EH (cell line): ENCODE measurements at places on chromosomes 5 and 9.

- DNase-seq, result no peak
Measured at GRCh38 chr9:4970970-4971641, 14.0 kb upstream of the JAK2 start.

- DNase-seq, result no peak
Measured at GRCh38 chr5:17882760-17883488, 248.7 kb downstream of the TAF11L14 start.

- DNase-seq, result peak; percentile 42
Measured at GRCh38 chr9:86368871-86369521, 14.8 kb upstream of the TUT7 start.

- no peak for DNase-seq
Measured at GRCh38 chr5:99922386-99922785, 612.8 kb upstream of the FAM174A start.

- no peak for DNase-seq
Measured at GRCh38 chr9:125397736-125398135, 136.1 kb downstream of the GAPVD1 start.

GRCh38 chr9:3214741-3215140, 311.1 kb downstream of the RFX3 start:
- no peak for DNase-seq

GRCh38 chr5:173499471-173500212, 116.8 kb downstream of the BOD1 start:
- no peak for DNase-seq

DNA sequence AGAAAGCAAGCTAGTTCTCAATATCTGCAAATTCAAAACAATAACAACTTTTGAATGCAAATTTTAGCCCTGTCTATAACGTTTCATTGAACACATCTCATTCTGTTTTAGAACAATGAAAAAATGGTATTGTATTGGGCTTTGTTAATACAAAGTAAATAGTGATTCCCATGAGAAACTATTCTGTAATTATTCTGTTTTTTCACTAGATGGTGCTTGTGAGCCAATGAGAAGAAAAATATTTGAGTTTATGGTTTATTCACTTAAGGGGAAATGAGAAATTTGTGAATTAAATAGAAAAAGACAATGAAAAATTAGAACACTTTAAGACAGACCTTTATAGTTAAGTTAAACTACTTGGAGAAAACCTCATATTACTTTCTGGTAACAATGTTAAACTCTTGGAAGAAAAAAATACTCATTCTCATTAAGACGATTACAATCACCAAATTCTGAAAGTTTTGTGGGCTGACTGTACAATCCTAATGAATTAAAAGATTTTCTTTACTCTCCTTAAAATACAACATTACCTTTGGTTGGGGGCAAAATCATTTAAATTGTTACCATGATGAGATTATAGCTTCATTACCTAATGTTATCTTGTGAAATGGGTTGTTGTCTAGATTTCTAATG, 127.0 kb downstream of the NNT start:
- DNase-seq, result peak; percentile 37

DNA sequence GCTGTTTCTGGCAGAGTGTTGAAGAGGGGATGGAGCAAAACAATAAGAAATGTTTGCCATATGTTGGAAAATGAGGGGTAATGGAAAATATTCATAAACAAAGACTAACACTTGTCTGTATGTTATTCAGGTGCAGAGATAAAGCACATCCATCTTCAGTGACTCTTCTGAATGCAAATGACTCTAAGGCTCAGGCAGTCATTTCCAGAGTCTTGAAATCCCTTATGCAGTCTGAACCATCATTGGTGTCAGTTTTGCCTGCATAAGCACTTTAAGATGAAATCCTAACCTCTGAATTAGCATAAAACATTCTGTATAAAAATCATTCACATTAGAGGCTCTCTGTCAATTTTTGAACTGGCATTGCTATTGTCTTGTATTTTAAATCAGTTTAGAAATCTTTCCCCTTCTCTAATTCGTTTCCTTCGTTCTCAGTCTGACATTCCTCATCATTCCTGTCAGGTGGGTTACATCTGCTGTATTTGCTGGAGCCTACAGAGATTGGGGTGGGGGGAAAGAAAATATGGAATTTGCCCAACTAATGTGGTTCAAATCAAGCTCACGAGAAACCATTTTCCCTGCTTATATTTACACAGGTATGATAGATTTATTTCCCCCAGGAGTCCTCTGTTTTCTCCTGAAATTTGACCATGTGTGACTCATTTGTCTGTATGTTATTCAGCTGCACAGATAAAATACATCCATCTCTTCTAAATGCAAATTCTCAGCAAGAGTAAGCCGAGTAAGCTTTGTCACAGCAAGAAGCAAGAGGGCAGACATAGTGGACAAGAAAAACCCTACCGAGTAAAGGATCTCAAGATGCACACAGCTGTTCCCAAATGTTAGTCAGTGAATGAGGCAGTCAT, 31.6 kb downstream of the ENC1 start:
- DNase-seq, result no peak

- DNase-seq, result peak; percentile 15
Measured at GRCh38 chr5:74094096-74094781, 468.2 kb downstream of the ARHGEF28 start.

- no peak for DNase-seq
Measured at GRCh38 chr9:27472195-27472594, 51.9 kb upstream of the IFNK start.

DNA sequence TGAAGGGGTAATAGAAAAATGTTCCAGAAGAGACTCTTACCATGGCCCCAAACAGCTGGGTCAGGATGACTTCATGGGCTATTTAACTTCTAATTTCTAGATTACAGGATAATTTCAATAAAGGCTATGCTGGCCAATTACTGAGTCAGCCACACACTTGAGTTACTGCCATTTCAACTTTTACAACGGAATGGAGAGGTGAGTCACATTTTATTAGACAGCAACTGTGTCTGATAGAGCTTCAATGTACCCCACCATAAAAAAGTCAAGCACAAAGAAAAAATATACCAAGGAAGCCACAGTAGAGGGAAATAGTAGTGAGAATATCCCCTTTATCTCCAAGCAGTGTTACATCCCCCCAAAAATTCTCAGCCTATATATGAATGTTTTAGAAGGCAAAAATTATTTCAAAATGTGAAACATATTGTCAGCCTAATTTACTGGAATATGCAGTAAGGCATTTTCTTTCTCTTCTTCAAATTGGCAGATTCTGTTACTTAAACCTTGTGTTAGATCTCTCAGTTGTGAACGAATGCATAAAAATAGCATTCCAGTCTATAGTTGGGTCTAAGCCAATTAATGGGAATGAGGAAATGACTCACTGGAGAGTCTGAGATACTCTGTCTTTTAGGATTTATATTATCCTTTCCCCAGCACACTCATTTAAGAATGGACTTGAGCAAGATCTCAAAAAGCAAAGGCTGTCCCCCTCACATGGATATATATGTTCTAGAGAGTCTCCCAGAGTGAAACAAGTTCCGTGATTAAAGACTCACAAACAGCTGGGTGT, 47.1 kb upstream of the RAI14 start:
- DNase-seq, result peak; percentile 95

DNA sequence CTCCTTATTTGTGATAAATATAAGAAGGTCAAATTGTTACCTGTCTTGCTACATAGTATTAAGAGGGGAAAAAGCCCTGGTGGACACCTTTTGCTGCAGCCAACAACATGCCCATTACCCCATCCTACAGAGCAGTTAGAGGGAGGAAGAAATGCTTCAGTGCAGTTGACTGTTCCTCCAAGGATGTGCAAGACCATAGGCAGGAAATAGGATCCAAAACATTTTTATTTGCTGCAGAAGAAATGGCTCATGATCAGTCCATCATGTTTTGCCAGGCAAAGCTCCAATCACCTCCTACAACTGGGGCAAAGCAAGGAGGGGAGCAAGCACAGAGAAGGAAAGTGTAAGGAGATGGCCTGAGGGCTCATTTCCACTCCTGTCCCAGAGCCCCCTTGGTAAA, 399.1 kb upstream of the PIK3R1 start:
- peak; percentile 5 for DNase-seq

DNA sequence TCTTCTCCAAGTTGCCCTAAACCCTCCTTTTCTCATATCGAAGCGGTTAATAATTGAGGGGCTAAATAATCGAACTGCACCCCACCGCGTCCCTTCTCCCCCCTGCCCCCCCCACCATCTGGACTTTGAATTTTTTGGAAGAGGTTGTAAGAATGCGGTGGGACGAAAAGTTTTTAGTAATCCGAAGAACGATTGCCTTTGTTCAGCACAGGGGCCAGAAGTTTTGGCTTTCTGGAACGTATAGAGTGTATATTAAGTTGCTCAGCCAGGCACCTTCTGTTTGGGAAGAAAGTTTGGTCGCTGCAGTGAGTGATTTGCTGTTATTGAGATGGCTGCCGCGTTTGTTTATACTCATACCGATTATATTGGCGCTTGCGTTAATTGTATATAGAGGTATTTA, 518 bp downstream of the ERBIN start:
- DNase-seq, result no peak

DNA sequence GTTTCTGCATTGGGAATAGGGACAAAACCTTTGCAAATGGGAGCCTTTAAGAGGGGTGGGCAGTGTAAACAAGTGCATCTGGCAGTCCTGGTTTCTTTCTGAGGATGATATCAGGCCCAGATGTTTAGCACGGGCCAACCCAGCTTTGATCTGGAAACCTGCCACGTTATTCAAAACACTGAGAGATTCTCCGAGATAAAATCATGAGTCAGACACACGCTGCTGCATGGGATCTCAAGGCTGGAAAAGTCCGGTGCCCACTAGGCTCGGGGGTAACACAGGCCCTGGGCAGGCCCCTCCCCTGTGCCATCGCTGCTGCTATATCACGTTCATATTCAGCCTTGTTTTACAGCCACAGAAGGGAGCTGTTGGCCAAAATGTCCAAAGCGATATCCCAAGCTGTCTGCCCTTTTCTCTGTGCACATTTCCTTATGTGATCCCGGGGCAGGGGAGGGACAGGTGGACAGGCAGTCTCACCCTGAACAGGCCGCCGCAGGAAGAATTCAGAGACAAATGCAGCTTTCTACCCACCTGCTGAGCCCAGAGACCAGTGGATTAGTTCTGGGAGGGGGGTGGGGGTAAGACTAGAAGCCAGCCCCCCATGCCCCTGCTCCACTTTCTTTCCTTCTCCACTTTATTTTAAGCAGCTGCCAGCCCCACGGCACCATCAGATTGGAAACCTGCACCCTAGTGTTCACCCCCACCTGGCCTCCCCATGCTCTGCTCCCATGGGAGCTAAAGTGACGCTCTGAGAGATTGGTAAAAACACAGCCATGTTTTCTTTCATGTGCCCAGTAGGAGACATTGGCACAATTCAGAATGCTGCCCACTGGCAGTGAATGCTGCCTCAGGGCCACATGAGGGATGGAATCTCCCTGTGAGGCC, 63.1 kb downstream of the TMOD1 start:
- peak; percentile 71 for DNase-seq

DNA sequence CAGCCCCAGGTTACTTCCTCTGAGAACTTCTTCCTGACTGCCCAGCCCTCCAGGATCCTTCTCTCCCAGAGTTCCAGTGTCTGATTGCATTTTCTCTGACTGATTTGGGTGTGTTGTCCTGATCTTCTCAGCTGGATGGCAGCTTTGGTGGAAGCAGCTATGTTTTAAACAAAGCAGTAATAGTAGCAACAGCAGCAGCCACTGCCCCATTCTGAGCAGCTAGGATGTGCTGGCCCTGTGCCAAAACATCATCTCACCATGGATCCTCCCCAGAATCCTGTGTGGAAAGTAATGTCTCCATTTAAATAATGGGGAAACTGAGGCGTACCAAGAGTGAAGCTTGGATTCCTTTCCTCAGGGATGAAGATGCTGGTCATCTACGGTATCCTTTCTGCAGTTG, 46.4 kb upstream of the PSD2 start:
- peak; percentile 30 for DNase-seq

GRCh38 chr5:142143878-142144277, 35.3 kb downstream of the NDFIP1 start:
- peak; percentile 55 for DNase-seq

DNA sequence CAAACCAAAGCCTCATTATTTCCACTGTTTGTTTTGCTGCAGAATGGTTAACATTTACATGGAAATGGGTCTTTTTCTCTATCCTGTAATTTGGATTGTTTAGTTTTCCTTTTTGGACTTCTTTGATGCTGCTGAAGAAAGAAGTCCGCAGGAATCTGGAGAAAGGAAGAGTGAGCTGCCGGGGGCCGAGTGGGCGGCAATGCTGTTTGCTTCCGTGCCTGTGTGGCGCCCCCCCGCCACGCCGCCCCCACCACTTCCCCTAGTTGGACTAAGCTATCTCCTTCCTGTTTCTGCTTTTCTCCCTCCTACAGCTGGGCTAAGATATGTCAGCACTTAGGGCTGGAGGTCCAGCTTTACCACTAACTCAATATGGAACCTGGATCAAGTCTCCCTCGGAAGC, 39.7 kb downstream of the ACTL7B start:
- DNase-seq, result no peak

DNA sequence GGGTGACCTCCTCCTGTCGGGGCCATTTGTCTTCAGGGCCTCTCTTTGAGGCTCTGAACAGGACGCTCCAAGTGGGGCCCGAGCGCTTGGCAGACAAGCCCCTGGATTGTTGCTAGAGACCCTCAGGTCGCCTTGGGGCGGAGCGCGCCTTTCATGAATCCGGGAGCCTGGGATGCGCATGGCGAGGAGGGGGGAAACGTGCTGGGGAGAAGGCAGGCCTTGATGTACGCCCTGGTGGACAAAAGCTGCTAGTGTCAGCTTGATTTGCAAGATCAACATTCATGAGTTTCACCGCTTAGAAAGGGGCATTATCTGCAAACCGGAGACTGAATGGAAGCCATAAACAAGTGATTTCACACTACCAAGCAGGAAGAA, 226.3 kb downstream of the SMARCA2 start:
- DNase-seq, result peak; percentile 79
